ENCODE measurements at places on chromosomes 6 and 20.

GRCh38 chr20:3172933-3173609 lies at the start of gene LZTS3:
TSS of gene LZTS3 (minus strand) at chr20:3173549. CDS start at chr20:3167163, 6,386 bp downstream.
- peak; percentile 74 for DNase-seq

DNA sequence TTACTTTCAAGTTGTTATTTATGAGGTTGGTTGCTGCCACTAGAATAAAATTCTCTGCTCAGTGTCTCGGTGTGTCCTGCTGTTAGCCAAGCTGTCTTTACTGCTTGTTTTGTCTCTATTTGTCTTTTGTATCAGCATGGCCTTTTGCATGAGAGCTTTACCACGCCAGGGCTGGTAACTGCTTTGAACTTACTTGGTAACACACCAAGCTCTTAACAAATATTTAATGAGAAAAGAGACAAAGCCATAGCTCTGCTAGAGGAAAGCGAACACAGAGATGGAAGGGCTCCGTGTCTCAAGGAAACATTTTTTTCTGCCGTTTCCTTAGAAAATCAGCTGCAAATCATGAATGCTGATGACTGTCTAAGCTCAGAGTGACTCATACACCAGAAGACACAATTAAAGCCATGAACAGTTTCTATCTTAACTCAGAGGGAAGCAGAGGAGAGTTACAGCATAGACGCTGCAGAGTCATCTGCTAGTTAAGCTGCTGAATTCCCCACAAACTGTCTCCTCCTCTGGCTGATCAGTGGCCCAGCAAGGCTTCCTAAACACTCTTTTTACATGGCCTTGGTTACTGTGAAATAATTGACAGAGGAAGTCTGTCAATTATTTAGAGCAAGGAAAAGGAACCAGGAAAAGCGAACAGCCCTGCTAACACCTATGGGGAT lies 44.8 kb downstream of the AGPAT4 start:
- peak; percentile 97 for DNase-seq

DNA sequence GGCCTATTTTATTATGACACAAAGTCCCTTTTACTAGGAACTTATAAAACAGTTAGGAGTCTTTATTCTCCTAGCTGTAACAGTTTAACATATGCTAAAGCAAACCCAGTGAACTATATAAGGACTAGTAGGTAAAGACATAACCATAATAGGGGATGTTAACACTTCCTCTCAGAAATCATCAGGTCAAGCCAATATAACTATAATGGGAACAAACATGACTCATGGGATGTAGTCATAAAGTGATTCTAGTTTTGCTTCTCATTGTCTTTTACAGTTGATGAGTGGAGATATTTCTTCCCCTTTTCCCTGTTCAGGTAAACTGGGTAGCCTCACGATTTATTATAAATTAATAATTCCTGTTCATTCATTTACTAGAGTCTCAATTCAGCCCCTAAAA lies 9.7 kb downstream of the PTCHD4 start:
- DNase-seq: peak; percentile 28

- no peak for DNase-seq
Measured at GRCh38 chr20:54195483-54196472, 12.1 kb upstream of the PFDN4 start.

- peak; percentile 48 for DNase-seq
Measured at GRCh38 chr6:36028088-36028876, 674 bp downstream of the MAPK14 start.

GRCh38 chr20:10747019-10747418 lies 73.2 kb upstream of the JAG1 start:
- DNase-seq: no peak
